ENCODE measurements at places on chromosomes 5 and 9. TPM values are rescaled to one million over a fixed set of nuclear protein-coding genes. Genes with fewer than 3 reads are reported as not detected.

DIPK1B gene
- polyA plus RNA-seq: 12.8 TPM

OR1J2 gene
- polyA plus RNA-seq: not detected

ALG2 gene
- 35.1 TPM for polyA plus RNA-seq

TSLP gene
- polyA plus RNA-seq: 0.06 TPM

IRX4 gene
- 0.06 TPM for polyA plus RNA-seq

SLC24A2 gene
- not detected for polyA plus RNA-seq

ANKRD20A1 gene
- polyA plus RNA-seq: 0.72 TPM
